ENCODE measurements at places on chromosomes 7 and 10. TPM values are rescaled to one million over a fixed set of nuclear protein-coding genes. Genes with fewer than 3 reads are reported as not detected.

The KCNMA1 gene
- total RNA-seq = 0.48 TPM

The KCNIP2 gene
- 4.5 TPM for total RNA-seq

The SFXN2 gene
- total RNA-seq = 18.0 TPM

The SEC31B gene
- total RNA-seq = 127 TPM

The MMD2 gene
- total RNA-seq = not detected

The PALD1 gene
- total RNA-seq = 1.4 TPM

The PNLIP gene
- total RNA-seq = not detected

The SYT15 gene
- 0.37 TPM for total RNA-seq

The ATRNL1 gene
- 0.63 TPM for total RNA-seq

The EXOC4 gene
- 53.5 TPM for total RNA-seq

The SEMA3E gene
- total RNA-seq = not detected

The OR2A12 gene
- total RNA-seq = not detected

The ZNF365 gene
- total RNA-seq = 0.19 TPM

The OLAH gene
- 6.6 TPM for total RNA-seq

The SFTPA2 gene
- not detected for total RNA-seq

The ARHGEF35 gene
- 1.1 TPM for total RNA-seq

The THNSL1 gene
- 5.1 TPM for total RNA-seq

The TCAF2 gene
- total RNA-seq = 106 TPM

The LRRTM3 gene
- 0.17 TPM for total RNA-seq

The ATXN7L1 gene
- total RNA-seq = 24.0 TPM

The SLC18A3 gene
- total RNA-seq = not detected

The ADAM22 gene
- 0.82 TPM for total RNA-seq

The PLEKHS1 gene
- not detected for total RNA-seq

The SFRP4 gene
- not detected for total RNA-seq

The SPDYE2B gene
- not detected for total RNA-seq

The NPVF gene
- total RNA-seq = not detected

The CLDN4 gene
- total RNA-seq = 0.26 TPM

The MAGI2 gene
- 0.09 TPM for total RNA-seq

The OR2A2 gene
- total RNA-seq = not detected

The LRMDA gene
- not detected for total RNA-seq

The ABCB1 gene
- 19.0 TPM for total RNA-seq

The SORCS1 gene
- not detected for total RNA-seq

The BNIP3 gene
- total RNA-seq = 362 TPM

The SMKR1 gene
- total RNA-seq = 1.9 TPM

The IKZF1 gene
- 343 TPM for total RNA-seq

Measured in activated T-helper 17 cell treated with anti-CD3 and anti-CD28 coated beads, Interleukin-2, amount 50 U/mL, for 72 hours (primary cell).